Small intestine (tissue), 16 donors: ENCODE measurements at places on chromosomes 11 and 22. TPM values are rescaled to one million over a fixed set of nuclear protein-coding genes. Genes with fewer than 3 reads are reported as not detected.

Gene SCGB1D2
- not detected for polyA plus RNA-seq

Gene MS4A3
- polyA plus RNA-seq = not detected

Gene SMC1B
- not detected for polyA plus RNA-seq

Gene MUC5AC
- not detected for polyA plus RNA-seq

Gene TMEM45B
- polyA plus RNA-seq = 364 TPM

Gene CDC42EP1
- 29.5 TPM for polyA plus RNA-seq

DNA sequence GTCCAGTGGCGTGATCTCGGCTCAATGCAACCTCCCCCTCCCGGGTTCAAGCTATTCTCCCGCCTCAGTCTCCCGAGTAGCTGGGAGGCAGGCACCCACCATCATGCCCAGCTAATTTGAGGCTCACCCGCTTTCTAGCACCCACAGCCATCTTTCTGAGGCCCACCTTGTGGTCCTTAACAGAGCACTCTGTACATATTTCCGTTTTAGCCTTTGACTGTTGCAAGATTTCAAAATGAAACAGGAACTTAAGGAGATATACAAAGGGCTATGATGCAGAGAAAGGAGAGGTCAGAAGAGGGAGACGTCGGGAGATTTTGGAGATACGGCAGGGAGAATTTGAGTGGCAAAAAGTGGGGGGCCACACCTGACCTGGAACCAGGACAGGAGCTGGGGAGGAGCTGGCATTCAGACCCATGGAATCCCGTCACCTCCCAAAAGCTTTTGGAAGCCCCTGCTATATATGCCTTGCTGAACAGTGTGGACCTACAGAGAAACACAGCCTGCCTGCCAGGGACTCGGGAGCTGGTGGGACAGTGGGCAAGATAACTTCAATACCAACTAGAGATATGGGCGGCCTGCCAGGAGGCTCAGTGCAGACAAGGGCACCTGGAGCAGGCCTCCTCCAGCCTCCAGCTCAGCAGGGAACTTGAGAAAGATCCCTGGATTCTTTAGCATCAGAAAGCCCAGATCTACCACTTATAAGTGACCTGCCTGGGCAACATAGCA, 8.0 kb upstream of the CLCF1 start:
- H3K27me3 ChIP-seq = no peaks in the 10 kb centered on the region
- H3K27ac ChIP-seq = no peak overlapping the region
- no peaks in the 10 kb centered on the region for H3K36me3 ChIP-seq
- no peak for DNase-seq

- H3K27me3 ChIP-seq = no peaks in the 10 kb centered on the region
- no peaks in the 10 kb centered on the region for H3K4me1 ChIP-seq
- H3K27ac ChIP-seq = no peak overlapping the region
- no peaks in the 10 kb centered on the region for H3K36me3 ChIP-seq
- H3K4me3 ChIP-seq = no peak overlapping the region
These were observed 219.9 kb downstream of the MN1 start for GRCh38 chr22:27581688-27582087.

DNA sequence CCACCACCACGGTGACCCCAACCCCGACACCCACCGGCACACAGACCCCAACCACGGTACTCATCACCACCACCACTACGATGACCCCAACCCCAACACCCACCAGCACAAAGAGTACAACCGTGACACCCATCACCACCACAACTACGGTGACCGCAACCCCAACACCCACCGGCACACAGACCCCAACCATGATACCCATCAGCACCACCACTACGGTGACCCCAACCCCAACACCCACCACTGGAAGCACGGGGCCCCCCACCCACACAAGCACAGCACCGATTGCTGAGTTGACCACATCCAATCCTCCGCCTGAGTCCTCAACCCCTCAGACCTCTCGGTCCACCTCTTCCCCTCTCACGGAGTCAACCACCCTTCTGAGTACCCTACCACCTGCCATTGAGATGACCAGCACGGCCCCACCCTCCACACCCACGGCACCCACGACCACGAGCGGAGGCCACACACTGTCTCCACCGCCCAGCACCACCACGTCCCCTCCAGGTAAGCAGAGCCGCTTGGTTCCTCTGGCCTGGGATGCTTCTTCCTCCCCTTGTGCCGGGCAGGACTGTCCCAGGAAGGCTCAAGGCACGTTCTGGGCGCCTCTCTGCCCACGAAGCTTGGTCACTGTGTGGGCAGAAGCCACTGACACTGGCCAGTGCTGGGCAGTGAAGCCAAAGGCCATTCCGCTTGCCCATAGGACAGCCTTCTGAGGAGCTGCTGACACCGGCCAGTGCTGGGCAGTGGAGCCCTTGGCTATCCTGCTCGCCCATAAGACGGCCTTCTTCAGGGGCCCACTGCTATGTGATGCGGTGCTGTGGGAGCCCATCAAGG, 25.1 kb downstream of the MUC2 start:
- H3K4me3 ChIP-seq = no peak overlapping the region
- H3K4me1 ChIP-seq = no peaks in the 10 kb centered on the region
- H3K27ac ChIP-seq = no peak overlapping the region
- no peak for DNase-seq

DNA sequence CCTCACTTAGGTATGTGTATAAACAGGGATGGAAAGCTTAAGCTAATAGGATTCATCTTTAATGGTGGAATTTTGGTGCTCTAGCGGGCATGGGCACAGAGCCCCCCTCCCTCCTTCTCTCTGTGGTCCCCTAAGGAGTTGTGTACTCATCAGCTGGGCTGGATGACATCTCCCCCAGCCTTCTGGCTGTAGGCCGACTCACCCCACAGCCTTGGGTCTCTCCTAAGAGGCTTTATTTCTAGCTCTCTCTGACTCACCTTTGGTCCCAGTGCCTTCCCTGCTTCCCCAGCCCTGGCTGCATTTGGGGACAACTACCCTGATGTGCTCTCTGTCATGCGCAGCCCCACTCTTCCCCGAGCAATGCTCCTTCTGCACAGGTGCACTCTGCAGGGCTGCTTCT, 26.9 kb downstream of the SLC6A5 start:
- no peaks in the 10 kb centered on the region for H3K4me1 ChIP-seq
- no peak overlapping the region for H3K4me3 ChIP-seq
- no peaks in the 10 kb centered on the region for H3K36me3 ChIP-seq
- DNase-seq = no peak
- no peaks in the 10 kb centered on the region for H3K27me3 ChIP-seq

DNA sequence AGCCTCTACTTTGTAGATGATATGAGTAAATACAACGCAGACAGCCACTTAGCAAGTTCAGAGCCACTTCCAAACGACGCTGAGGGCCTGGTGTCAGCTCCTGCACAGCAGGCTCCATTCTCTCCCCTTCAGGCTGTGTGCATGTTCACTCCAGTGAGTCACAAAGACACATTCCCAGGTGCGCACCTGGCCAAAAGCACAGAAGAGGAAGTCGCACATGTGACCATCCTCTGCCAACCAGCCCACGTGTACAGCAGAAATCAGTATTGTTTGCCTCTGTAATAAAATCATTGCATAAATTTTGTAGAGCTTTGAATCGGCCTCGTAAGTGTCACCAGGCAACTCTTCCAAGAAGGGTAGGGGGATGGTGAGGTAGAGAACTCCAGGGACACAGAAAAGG, 19.5 kb upstream of the TPH1 start:
- H3K27ac ChIP-seq = no peak overlapping the region
- no peaks in the 10 kb centered on the region for H3K36me3 ChIP-seq
- no peak for DNase-seq
- no peaks in the 10 kb centered on the region for H3K4me1 ChIP-seq
- no peaks in the 10 kb centered on the region for H3K27me3 ChIP-seq

DNA sequence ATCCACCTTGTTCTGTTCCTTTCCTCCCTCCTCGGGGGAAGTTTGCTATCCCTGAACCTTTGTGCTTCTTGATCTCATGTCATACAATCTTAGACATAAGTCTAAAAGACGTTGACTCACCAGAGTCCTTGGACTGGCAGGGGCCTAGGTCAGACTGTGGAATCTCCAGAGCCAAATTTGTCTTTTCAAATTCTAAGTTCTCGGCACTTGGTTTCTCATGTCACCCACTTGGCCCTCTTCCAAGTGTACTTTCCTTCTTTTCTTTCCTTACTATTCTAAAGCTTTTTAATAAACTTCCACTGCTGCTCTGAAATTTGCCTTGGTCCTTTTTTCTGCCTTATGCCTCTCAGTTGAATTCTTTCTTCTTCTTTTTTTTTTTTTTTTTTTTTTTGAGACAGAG, 30.1 kb upstream of the SMPD1 start:
- peaks cover 2% of the 10 kb centered on the region for H3K4me1 ChIP-seq
- H3K27ac ChIP-seq = no peak overlapping the region

DNA sequence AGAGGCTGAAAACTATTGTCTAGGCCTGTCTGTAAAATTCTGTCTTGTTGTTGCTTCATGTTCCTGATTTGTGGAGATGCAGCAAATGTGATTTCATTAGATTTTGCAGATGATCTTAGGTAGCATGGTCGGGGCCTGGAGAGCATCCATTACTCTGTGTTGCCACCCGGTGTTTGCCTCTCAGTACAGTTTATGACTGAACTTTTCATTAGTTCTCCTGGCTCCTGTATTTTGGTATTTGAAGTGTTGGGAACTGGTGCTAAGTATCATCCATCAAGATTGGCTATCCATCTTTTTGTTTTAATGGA, 7.7 kb downstream of the YWHAH start:
- H3K27ac ChIP-seq = no peak overlapping the region
- peaks cover 36% of the 10 kb centered on the region for H3K36me3 ChIP-seq
- no peaks in the 10 kb centered on the region for H3K27me3 ChIP-seq
- H3K4me3 ChIP-seq = no peak overlapping the region
- H3K4me1 ChIP-seq = peaks cover 10% of the 10 kb centered on the region
- DNase-seq = no peak

GRCh38 chr22:50267591-50268390, 2.4 kb downstream of the MAPK11 start:
- peaks cover 24% of the 10 kb centered on the region for H3K4me1 ChIP-seq
- peak; percentile 62 for DNase-seq
- H3K4me3 ChIP-seq = peak overlapping the region; percentile 23
- H3K27ac ChIP-seq = no peak overlapping the region

DNA sequence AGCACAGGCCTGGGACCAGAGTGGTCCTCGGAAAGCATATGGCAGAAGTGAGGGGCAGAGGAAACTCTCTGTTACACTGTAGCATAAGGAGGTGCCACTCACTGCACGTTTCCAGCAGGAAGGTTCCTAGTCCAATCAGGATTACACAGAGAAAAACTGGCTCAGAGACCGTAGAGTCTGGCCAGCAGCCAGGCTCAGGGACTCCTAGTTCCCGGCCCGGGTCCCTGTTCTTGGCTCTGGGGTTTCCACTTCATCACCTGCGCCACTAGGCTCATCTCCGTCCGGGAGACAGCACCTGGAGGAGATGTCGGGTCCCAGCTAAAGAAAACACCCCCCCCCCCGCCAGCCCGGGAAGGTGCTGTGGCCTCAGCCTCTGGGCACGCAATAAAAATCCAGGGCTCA, 1.1 kb downstream of the TTLL12 start:
- no peaks in the 10 kb centered on the region for H3K36me3 ChIP-seq
- peaks cover 4% of the 10 kb centered on the region for H3K4me1 ChIP-seq
- peak; percentile 56 for DNase-seq
- H3K4me3 ChIP-seq = peak overlapping the region; percentile 54
- H3K27ac ChIP-seq = peak overlapping the region; percentile 37

DNA sequence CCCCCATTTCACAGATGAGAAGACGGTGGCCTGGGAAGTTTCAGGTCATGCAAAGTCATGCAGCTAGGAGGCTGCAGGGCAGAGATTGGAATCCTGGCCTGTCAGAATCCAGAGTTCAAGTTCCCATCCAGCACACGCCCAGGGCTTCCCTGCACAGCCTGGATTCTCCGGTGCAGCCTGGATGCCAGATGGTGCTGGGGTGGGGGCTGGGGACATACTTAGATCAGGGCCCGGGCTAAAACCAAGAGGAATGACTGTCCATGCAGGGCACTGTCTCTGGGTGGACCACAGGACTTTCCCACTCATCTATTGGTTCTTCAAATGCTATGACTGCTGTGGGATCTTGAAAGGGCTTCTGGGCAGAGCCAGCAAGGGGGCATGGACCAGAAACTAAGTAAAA, 24.6 kb downstream of the LMO1 start:
- H3K4me3 ChIP-seq = no peak overlapping the region
- H3K27ac ChIP-seq = no peak overlapping the region
- no peaks in the 10 kb centered on the region for H3K4me1 ChIP-seq
- H3K36me3 ChIP-seq = no peaks in the 10 kb centered on the region
- peaks cover 8% of the 10 kb centered on the region for H3K27me3 ChIP-seq

DNA sequence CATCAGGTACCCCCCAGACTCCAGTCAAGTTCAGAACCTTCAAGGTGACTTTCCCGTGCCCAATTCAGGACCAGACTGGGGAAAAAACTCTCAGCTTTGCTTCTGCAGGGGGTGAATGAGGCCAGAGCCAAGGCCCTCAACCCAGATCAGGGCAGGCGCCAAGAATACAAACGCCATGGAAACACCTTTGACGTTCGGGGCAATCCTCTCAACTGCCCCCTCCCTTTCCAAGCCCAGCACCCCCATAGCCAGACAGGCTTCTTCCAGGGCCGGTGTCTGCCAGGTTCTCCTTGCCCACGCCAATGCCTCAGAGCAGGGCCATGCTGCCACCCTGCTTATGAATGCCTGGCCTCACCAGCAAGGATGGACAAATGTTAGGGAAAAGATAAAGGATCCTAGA, 5.8 kb downstream of the ARHGAP1 start:
- peaks cover 3% of the 10 kb centered on the region for H3K4me1 ChIP-seq
- no peak overlapping the region for H3K27ac ChIP-seq
- peaks cover 13% of the 10 kb centered on the region for H3K36me3 ChIP-seq

DNA sequence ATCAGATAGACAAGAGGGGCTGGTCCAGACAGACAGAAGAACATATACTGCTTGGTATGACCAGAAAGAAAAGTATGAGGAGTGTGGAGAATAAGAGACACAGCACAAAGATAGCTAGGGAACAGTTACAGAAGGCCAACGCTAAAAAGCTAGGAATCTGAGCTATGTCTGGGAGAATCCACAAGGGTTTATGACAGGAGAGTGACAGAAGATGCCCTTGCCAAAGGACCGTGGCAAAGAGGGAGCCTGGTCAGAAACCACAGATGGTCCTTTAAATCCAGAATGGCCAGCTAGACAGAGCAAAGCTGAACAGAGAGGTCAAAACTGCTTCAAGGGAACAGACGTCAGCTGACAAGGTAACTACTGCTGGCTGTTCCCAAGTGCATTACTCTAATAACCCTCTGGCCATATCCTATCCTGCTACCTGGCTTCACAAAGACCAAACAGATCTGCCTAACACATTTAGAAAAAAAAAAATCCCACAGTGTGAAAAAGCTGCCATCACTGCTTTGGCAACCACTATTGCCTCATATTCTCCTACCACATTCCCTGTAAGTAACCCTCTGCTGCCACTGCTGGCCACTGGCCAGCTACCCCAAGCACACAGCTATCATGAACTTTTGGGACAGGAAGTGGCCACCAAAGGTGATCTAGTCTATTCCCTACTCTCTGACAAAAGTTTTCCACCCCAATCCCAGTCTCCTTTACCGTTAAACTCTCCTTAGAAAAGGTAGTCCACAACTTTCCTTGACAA, 7.3 kb downstream of the SERGEF start:
- no peak overlapping the region for H3K4me3 ChIP-seq
- H3K27ac ChIP-seq = no peak overlapping the region
- no peaks in the 10 kb centered on the region for H3K27me3 ChIP-seq
- no peaks in the 10 kb centered on the region for H3K4me1 ChIP-seq
